ENCODE measurements at places on chromosomes 6 and 20.

- DNase-seq, result no peak
Measured at GRCh38 chr6:151963001-151963400, 155.5 kb downstream of the ESR1 start.

GRCh38 chr20:53258741-53259140, 286.6 kb downstream of the TSHZ2 start:
- no peak for DNase-seq

GRCh38 chr6:163077134-163077533, 337.4 kb upstream of the QKI start:
- DNase-seq, result no peak

DNA sequence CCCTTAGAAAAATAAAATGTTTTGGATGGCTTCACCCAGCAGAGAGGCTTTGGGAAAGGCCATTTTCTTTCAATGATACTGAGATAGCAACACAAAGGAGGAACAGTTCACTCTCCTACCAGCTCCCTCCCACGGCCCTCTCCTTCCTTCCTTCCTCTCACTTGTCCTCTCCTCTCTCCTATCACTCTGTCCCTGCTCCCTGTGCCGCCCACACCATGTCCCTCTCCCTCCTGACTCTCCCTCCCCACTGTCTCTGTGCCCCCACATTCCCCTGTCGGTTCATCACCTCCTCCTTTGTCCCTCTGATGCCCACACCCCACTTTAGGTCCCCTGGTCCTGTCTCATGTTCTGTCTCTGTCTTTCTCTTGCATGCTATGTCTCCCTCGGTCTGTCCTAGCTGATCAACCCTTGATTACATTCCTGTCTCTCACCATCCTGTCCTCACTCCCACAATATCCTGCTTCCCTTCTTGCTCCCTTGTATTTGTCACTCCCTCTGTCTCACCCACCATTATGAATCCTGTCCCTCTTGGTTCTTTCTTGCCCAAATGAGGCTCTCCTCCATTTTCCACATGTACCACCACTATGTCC, 30.1 kb downstream of the ELMO2 start:
- DNase-seq, result no peak

Measured in activated CD8-positive, alpha-beta memory T cell treated with anti-CD3 and anti-CD28 coated beads for 4 hours (primary cell).